ENCODE measurements at places on chromosomes 5 and 9.

- DNase-seq: no peak
Measured at GRCh38 chr5:173891308-173892116, 3.4 kb downstream of the CPEB4 start.

GRCh38 chr5:31692561-31693221 lies 53.8 kb downstream of the PDZD2 start:
- DNase-seq: no peak

DNA sequence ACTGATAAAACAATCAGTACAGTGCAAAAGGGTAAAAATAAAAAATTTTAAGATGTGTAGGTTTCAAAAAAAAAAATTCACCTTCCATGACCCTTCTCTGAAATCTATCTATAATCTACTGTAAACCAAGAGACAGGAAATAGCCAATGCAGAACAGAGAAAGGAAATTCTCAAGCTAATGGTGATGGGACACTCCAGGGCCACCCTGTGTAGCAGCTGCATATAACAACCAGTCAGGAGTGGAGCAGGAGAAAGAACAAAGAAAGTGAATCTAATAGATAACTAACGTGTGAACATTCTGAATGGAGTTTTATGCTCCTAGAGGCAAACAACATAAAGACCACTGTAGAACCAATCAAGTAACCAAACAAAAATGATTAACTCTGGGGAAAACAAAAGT lies 16.6 kb downstream of the SPTLC1 start:
- no peak for DNase-seq

DNA sequence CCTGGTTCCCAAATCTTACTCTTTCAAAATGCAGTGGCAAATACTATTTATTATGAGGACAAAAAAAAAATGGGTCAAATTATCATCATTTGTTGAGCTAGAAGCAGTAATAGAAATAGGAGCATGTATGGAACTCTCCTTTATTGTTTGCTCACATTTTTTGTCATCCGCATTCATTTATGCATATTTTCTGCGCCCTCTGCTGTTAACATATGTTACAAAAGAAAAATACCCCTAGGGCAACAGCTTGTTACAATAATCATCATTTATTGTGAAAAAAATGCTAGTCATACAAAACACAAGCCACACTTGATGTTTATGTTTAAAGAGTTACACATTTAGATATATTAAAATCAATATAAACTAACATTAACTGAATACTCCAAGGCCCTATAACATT lies 328.2 kb downstream of the TUSC1 start:
- no peak for DNase-seq

DNA sequence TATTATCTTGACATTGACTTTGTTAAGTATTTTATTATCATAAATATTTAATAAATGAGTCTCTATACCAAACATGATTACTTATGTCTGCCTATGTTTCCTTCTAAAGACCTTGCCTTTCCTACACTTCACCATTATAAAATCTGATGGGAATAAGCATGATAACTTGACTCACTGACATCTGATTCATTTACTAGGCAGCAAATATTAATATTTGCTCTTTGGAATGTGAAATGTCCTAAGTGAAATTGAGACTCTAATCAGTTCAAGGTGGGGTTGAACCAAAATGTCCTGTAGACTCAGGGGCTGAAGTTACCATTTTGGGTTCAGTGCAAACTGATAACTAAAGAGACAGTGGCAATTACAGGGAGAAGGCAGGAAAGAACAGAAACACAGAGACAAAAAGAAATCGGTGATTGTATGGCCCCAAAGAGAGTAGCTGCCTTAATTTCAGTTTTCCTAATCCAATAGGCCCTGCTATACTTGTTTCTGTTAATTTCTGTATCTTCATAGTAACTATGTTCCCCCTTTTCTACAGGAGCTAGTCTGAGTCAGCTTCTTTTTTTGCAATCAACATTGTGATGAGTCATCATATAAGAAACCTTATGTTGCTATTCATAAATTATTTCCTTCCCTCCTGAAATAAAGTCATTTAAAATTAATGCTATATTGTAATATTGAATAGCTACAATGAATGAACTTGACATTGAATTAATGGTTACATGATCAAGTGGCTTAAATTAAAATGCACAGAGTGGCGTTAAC lies 296.8 kb downstream of the PDE4D start:
- DNase-seq: no peak

DNA sequence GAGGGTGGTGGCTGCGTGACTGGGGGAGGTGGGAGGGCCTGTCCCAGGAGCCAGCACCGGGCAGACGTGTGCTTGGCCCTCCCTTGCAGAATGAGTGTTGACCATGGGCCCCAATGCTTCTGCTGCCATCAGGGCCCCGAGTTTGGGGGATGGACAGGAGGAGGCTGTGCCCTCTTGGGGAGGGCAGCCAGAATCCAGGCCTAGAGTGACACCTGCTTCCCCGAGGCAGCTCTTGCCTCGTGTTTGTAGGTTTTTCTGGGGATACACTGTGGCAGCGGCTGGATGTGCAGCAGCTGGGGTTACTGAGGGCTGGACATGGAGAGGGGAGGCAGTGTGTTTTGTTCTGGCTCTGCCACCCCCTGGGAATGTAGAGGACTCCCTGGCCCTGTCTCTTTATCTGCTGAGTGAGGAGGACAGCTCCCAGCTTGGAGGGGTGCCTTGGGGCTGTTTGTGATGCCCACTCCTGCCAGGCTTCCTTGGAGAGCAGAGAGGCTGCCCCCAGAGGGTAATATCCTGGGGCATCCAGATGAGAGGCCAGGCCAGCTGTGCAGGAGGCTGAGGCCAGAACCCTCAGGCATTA lies 22.7 kb downstream of the WNK2 start:
- no peak for DNase-seq

DNA sequence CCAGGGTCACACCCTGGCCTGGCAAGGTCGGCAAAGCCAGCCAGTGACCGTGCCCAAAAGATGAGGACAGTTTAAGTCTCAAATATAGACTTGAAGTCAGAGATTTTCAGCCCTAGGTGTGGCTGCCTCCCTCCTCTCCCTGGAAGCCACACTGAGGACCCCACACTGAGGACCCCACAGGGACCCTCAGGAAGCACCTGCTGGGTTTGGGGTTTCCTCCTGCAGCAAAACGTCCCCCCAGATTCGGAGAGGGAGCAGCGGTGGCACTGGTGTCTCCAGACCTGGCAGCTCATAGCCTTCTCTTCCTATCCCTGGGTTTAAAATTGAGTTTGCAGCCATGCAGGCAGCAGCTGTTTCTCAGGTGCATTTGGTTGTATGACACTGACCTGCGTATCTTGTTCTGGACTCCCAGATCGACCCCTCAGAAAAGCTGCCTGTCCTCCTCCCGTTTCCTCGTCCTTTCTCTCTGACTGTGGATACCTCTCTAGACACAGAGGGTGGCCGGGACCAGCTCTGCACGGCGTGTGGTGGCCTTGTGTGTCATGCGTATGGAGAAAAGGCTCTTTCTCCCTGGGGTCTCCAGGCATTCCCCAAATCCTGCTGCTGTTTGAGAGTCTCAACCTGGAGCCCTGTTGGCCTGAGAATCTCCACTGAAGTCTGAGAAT lies 36.6 kb downstream of the MRPL36 start:
- DNase-seq: no peak

GRCh38 chr5:141951332-141951781 lies 6.6 kb downstream of the PCDH12 start:
- no peak for DNase-seq

GRCh38 chr5:14142202-14142826 lies 828 bp upstream of the TRIO start:
- no peak for DNase-seq

DNA sequence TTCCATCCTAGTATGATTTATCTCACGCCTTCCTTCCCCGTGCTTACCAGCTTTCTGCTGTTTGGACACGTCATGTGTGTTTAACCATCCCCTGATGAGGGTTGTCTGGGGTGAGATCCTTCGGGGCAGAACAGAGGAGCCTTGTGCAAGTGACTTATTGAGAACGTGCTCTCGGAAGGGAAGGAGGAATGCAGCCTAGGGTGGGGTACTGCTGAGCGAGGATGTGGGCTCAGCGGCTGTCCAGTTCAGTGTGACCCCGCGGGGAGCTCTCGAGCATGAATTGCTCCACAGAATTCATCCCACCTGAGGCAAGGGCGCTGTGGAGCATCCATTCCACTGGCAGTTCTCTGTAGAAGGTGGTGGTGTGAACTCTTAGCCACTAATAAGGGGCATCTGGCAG lies 4.0 kb downstream of the MYOZ3 start:
- DNase-seq: no peak

DNA sequence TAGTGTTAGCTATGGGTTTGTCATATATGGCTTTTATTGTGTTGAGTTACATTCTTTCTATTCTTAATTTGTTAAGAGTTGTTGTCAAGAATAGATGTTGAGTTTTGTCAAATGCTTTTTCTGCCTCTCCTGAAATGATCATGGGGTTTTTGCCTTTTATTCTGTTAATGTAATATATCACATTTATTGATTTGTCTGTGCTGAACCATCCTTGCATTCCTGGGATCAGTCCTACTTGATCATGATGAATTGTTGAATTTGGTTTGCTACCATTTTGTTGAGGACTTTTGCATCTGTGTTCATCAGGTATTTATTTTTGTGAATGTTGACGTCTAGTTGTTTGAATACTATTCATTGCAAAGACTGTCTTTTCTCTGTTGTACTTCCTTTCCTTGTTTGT lies 23.9 kb downstream of the RIC1 start:
- DNase-seq: no peak

- no peak for DNase-seq
Measured at GRCh38 chr5:10595672-10596309, 31.9 kb downstream of the ANKRD33B start.

- no peak for DNase-seq
Measured at GRCh38 chr5:136236479-136237083, 43.6 kb upstream of the SMIM32 start.

GRCh38 chr5:27598576-27598975 lies 560.2 kb upstream of the CDH9 start:
- DNase-seq: no peak

GRCh38 chr9:115038178-115038577 lies 79.8 kb downstream of the TNC start:
- DNase-seq: no peak

- no peak for DNase-seq
Measured at GRCh38 chr5:5116956-5117355, 23.2 kb upstream of the ADAMTS16 start.

- DNase-seq: no peak
Measured at GRCh38 chr5:130885691-130886090, 279.4 kb downstream of the HINT1 start.

DNA sequence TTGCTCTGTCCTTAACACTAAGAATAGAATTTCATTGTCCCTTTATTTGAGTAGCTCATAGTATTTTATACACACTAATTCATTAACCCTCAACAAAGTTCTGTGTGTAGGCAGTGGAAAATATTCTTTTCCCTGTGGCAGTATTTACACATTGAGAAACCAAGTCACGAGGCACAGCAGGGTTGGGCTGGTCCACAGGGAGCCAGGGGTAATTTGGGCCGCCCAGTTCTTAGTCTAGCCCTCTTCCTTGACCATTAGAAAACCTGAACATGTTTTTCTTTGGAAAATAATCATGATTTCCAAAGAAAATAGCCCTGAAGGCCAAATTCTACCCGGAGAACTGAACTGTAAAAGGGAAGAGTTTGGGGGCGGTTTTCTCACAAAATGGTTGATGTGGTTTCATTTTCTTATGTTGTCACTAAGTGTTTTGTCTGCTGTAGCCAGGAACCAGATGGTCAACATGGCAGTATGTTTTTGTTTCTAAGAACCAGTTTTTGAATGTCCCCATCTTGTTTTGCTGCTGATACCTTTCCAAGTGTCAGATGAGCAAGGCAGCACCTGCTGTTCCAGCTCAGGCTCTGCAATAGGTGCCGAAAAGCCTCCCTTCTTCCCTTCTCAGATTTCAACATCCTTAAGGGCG lies 29.6 kb downstream of the ARHGEF28 start:
- no peak for DNase-seq

- DNase-seq: no peak
Measured at GRCh38 chr9:97985058-97985861, 2.1 kb downstream of the ANP32B start.

DNA sequence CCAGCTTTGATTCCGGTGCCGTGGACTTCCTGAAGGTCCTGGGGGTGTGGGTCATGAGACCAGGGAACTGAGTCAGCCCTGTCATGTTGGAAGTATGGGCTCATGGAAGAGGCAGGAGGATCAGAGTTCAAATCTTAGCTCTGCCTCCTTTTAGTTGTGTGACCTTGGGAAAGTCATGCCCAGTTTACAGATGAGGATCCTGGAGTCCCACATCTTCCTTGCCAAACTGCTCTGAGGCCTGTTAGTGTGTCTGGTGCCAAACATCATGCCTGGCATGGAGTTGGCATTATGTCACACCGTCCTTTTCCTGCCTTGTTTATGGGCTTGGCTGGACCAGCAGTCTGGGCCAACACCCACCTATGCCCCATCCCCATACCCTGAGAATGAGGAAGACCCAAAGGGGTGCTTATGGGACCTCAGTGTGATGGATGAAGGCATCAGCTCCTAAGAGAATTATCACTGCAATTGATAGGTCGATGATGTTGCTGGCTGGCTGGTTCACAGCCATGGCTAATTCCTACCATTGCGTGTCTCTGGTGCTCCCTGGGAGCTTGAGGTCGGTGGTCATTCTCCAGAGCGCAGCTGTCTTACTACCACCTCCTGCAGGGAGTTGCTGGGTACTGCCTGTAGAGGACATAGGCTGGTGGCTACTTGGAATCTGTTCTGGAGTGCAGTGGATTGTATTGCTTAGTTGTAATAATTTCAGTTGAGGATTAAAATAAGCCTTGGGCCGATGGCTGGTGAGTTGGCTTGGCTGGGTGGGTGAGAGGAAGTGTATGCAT lies 140.5 kb upstream of the PITX1 start:
- no peak for DNase-seq

DNA sequence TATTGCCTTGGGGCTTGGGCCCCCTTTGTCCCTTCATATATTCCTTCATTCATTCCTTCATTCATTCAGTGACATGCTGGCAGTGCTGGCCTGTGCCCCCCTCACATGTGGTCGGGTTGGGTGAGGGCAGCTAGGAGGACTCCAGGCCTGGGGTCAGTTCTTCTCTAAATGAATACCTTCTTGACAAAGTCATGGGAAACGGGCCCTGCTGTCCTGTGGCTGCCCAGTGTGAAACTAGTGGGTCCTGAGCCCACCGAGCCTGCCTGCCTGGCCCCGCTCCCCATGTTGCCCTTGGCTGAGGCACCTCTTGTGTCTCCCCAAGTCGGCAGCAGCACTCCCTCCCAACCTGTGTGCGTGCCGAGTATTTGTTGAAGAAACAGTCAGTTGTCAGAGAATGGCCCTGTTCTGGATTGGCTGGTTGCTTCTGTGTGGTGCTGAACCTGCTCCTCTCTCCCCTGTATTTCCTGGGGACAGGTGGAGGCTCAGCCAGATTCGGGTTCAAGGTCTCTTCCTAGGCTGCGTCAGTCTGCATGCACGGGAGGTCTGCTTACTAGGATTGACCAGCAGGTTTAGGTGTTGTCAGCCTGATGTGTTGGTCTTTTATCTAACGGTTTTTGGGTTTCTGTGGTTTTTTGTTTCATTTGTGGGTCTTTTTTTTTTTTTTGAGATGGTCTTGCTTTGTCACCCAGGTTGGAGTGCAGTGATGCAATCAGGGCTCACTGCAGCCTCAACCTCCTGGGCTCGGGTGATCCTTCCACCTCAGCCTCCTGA lies 3.0 kb upstream of the CEL start:
- no peak for DNase-seq
